ENCODE measurements at places on chromosomes 13 and 19.
A peak's percentile ranks its signal among the peaks of the same experiment; 100 is the strongest.

GRCh38 chr19:35126624-35126959 is 8.3 kb downstream of the LGI4 start:
- DNase-seq: no peak

DNA sequence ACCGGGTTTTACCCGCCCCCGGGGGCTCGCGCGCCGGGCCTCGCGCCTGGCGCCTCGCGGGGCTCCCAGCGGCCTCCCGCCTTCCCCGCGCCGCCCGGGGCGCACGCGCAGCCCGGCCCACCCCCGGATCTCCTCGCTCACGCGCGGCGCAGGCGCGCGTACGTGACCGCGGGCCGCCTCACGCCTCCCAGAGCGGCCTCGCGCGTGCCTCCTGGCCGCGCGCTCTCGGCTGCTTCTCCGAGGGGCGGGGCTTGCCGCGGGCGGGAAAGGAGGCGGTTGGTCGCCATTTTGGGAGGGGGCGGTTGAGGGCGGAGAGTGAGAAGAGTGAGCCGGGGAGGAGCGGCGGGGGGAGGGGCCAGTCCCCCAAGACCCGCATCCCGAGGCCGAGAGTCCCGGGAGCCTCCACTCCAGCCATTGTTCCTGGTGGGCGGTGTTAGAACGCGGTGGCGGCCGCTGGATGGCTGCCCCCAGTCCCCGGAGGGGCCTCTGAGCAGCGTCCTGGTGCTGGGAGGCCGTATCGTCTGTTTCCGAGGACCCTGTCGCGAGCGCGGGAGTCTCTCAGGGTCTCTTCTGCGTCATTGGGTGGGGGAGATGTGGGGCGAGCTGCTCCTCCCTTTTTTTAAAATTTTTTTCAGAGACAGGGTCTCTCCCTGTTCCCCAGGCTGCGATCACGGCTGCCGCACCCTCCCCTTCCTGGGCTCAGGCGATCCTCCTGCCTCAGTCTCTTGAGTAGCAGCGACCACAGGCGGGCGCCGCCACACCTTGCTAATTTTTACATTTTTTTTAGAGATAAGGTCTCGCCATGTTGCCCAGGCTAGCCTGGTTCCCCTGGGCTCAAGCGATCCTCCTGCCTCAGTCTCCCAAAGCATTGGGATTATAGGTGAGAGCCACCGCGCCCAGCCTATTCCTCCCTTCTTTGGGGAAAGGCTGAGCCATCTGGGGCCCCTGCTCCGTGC is at the start of gene ZNF541:
TSS of gene ZNF541 (minus strand) at position 78 of the 956 bp plus-strand sequence. CDS start 17,292 bp downstream, outside the sequence.
- DNase-seq: peak; percentile 91

GRCh38 chr19:16442386-16443276 is 29.1 kb downstream of the EPS15L1 start:
- no peak for DNase-seq

GRCh38 chr19:14062558-14062855 is 631 bp upstream of the PALM3 start:
- no peak for DNase-seq

DNA sequence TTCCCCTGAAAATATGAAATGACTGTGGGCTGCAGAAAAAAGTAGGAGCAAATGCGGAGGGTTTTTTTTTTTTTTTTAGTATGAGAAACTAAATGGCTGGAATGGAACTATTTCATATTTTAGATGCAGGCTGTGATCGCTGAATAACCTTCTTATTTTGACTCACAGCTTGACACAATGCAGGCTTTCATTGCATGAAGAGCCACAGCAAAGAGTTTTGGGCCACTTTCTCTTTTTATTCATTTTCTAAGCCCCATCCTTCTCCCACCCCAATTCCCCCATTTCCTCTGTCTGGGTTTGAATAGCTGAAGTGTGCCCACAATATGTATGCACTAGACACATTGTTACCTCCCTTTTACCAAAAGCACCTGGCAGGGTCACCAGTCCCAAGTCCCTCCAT is 125.9 kb downstream of the COG6 start:
- no peak for DNase-seq
